Activated naive CD8-positive, alpha-beta T cell treated with anti-CD3 and anti-CD28 coated beads, Interleukin-2, amount 10 ng/mL, durations not matched to agents 7 days and 5 days (primary cell): ENCODE measurements at places on chromosomes 6 and 20. TPM values are rescaled to one million over a fixed set of nuclear protein-coding genes. Genes with fewer than 3 reads are reported as not detected.
A peak's percentile ranks its signal among the peaks of the same experiment; 100 is the strongest.

- H3K4me1 ChIP-seq: peaks cover 54% of the 10 kb centered on the region
- H3K36me3 ChIP-seq: peaks cover 31% of the 10 kb centered on the region
- no peaks in the 10 kb centered on the region for H3K27me3 ChIP-seq
- peak overlapping the region; percentile 92 for H3K27ac ChIP-seq
- no peak for DNase-seq
Measured at GRCh38 chr6:37029249-37029971, 24.0 kb downstream of the FGD2 start.

DNA sequence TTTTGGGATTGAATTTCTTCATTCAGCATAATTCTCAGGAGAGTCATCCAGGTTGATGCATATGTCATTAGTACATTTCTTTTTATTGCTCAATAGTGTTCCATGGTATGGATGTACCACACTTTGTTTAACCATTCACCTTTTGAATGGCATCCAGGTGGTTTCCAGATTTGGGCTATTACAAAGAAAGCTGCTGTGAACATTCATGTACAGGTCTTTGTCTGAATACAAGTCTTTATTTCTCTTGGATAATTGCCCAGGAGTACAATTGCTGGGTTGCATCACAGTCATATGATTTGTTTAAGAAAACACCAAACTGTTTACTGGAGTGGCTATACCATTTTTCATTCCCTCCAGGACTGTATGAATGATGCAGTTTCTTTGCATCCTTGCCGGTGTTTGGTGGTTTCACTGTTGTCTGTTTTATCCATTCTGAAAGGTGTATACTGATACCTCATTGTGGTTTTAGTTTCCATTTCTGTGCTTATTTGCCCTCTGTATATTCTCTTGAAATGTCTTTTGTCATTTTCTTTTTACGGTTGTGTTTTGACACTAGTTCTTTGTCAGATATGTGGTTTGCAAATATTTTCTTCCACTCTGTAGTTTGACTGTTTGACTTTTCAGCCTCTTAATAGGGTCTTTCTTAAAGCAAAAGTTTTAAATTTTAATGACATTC is 8.8 kb downstream of the CDKAL1 start:
- peaks cover 38% of the 10 kb centered on the region for H3K36me3 ChIP-seq
- peaks cover 43% of the 10 kb centered on the region for H3K4me1 ChIP-seq
- no peaks in the 10 kb centered on the region for H3K27me3 ChIP-seq
- H3K27ac ChIP-seq: peak overlapping the region; percentile 68
- DNase-seq: no peak

DNA sequence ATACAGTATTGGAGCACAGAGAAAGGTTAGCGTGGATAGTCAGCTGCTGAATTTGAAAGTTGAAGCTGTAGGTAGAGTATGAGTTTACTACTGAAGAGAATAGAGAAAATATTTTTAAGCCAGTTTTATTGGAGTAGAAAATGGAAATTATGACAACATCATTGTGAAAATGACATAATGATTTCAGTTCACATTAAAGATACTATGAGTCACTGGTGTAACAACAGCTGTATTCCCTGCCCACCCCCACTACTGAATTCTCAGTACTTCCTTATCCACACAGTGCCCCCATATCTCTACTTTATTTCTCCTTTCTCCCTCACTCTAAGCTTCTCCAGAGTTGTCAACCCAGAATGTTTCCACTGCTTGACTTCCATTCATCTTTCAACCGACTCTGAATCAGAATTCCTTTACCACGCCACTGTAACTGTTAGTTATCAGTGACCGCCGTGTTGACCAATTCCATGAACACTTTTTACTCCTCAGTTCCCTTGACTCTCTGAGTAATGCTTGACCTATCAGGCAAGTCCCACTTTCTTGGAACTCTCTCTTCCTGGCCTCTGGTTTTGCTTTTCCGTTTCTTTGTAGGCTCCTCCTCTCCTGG is 139.6 kb downstream of the AIG1 start:
- DNase-seq: no peak
- H3K36me3 ChIP-seq: peaks cover 5% of the 10 kb centered on the region
- H3K27me3 ChIP-seq: no peaks in the 10 kb centered on the region
- no peak overlapping the region for H3K4me3 ChIP-seq
- no peak overlapping the region for H3K27ac ChIP-seq

- H3K36me3 ChIP-seq: peaks cover 3% of the 10 kb centered on the region
- DNase-seq: peak; percentile 41
- H3K4me3 ChIP-seq: peak overlapping the region; percentile 85
- no peaks in the 10 kb centered on the region for H3K27me3 ChIP-seq
Measured at GRCh38 chr6:129748212-129748900, 38.4 kb upstream of the ARHGAP18 start.

DNA sequence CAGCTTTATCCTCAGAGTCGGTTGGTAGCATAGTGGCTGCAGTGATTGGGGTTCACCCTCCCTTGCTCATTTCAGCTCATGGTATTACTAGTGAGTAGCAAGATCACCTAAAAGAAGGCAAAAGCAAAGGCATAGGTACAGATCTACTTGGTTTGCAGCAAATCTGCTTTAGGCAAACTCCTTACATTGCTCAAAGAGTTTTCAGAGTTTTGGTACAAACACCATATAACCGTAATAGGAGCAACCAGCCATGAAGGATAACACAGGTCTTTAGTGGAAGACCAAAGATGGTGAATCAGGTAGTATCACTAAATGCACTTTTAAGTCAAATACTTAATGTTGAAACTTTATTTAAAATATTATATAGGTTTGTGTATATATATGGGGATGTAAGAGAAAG is 172.9 kb downstream of the ARID1B start:
- H3K4me3 ChIP-seq: no peak overlapping the region
- H3K27ac ChIP-seq: no peak overlapping the region
- no peaks in the 10 kb centered on the region for H3K27me3 ChIP-seq
- H3K36me3 ChIP-seq: no peaks in the 10 kb centered on the region
- no peak for DNase-seq
- H3K4me1 ChIP-seq: peaks cover 25% of the 10 kb centered on the region

- DNase-seq: no peak
- no peaks in the 10 kb centered on the region for H3K27me3 ChIP-seq
- H3K36me3 ChIP-seq: peaks cover 11% of the 10 kb centered on the region
- H3K4me1 ChIP-seq: no peaks in the 10 kb centered on the region
Measured at GRCh38 chr6:36375644-36376155, 11.8 kb downstream of the ETV7 start.

DNA sequence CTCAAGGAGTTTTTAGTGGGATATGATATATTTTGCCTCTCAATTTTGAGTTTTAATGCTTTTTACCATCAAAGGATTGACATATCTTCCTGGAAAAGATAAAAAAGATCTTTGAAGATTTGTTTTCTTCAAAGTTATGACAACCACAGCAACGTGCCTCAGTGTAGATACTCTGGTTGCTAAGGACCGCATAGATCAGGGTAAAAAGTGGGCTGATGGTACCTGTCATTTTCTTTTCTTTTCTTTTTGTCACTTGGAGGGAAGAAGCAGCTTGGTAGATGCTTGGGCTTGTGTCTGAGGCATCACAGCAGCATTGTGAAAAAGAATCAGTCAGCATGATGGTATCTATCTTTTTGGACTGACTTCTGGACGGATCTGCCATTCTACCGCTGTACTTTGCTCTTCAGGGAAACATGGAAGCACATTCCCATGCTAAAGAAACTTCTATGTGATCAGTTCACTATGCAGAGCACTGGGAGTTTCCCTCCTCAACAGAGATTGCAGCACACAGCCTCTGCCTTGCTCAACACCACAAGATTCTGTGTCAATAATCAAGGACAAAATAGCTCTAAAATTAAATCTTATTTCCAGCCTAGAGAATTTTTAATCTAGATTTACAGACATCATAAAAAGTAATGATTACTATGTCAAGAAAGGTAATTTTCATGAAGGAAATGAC is 54.8 kb upstream of the SGK1 start:
- H3K36me3 ChIP-seq: peaks cover 7% of the 10 kb centered on the region
- H3K4me3 ChIP-seq: no peak overlapping the region
- peaks cover 19% of the 10 kb centered on the region for H3K4me1 ChIP-seq
- no peaks in the 10 kb centered on the region for H3K27me3 ChIP-seq

GRCh38 chr20:43846516-43846905 is 68.1 kb upstream of the TOX2 start:
- DNase-seq: no peak
- no peaks in the 10 kb centered on the region for H3K36me3 ChIP-seq
- H3K27me3 ChIP-seq: peaks cover 7% of the 10 kb centered on the region
- peaks cover 22% of the 10 kb centered on the region for H3K4me1 ChIP-seq

GRCh38 chr6:41639809-41640371 is 1.6 kb downstream of the MDFI start:
- DNase-seq: no peak
- H3K27ac ChIP-seq: no peak overlapping the region
- no peaks in the 10 kb centered on the region for H3K36me3 ChIP-seq
- no peak overlapping the region for H3K4me3 ChIP-seq
- peaks cover 9% of the 10 kb centered on the region for H3K4me1 ChIP-seq

DNA sequence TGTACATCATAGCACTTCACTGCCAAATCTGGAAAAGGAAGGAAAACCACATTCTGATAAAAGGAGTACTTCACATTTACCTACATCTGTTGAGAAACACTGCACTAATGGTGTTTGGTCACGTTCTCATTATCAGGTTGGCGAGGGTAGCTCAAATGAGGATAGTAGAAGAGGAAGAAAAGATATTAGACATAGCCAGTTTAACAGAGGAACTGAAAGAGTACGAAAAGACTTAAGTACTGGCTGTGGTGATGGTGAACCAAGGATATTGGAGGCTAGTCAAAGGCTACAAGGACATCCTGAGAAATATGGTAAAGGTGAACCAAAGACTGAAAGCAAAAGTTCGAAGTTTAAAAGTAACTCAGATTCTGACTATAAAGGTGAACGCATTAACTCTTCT is 32.0 kb upstream of the GJA10 start:
- DNase-seq: no peak
- H3K27ac ChIP-seq: no peak overlapping the region
- H3K4me1 ChIP-seq: peaks cover 13% of the 10 kb centered on the region
- H3K27me3 ChIP-seq: no peaks in the 10 kb centered on the region
- peaks cover 69% of the 10 kb centered on the region for H3K36me3 ChIP-seq
- no peak overlapping the region for H3K4me3 ChIP-seq

DNA sequence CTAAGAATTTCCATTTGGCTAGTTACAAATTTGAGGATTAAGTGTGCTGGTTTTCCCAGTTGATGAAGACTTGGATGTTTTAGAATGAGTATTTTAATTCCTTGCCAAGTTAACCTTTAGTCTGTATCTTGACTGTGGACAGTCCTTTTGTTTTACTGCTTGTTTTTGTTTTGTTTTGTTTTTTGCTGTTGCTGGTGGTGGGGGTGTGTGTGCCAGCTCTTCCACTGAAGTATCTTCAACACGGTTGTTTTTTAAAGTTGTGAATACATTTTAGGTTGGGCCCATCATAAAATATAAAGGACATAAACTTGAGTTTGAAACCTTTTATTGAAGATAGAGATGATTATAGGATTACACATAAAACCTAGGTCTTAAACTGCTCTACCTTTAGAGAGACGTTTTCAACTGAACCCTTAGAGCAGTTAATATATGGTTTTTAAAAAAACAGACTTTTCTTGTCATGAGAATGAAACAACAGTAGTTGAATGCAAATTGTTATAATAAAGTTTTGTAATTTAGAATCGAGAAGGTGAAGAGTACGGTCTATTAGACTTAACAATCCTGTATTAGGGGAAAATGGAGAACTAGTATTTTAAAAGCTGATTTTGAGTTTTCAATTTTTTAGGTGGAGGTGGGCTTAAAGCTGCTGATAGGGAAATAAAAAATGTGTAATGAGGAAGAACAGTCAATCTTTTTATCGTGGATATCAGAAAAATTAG is 4.0 kb downstream of the QKI start:
- DNase-seq: no peak
- peaks cover 30% of the 10 kb centered on the region for H3K4me1 ChIP-seq
- H3K4me3 ChIP-seq: no peak overlapping the region

DNA sequence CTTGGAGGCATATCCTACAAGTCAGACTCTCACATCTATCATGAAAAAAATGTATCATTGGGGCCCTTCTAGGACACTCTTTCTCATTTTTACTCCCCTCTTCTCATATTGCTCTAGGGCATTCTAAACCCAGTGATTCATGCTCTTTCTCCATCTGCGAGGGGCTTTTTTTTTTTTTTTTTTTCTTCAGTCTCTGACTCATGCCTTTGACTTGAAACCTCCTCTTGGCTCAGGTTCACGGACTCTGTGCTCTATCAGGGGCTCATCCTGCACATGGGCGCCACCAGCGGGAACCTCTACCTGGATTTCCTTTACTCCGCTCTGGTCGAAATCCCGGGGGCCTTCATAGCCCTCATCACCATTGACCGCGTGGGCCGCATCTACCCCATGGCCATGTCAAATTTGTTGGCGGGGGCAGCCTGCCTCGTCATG is 17.8 kb downstream of the SLC22A1 start:
- H3K4me1 ChIP-seq: peaks cover 10% of the 10 kb centered on the region
- peaks cover 2% of the 10 kb centered on the region for H3K27me3 ChIP-seq
- H3K36me3 ChIP-seq: no peaks in the 10 kb centered on the region
- no peak for DNase-seq
- no peak overlapping the region for H3K27ac ChIP-seq
- H3K4me3 ChIP-seq: no peak overlapping the region

DNA sequence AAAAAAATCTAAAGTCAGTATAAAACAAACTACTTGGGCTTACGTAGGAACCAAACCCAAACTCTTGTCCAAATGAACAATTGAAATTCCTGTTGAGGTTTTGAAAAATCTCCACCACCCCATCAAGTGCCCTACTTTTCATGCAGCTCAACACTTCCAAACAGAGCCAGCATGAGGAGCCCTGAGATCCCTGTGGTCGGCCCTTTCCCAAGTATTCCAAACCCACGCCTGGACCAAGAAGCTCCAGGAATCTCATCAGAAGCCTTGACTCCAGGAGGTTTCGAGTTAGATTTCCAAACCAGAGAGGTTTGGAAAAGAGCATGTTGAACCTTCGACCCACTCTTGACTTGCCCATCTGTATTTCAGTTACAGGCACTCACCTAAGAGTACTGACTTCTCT is 179.3 kb downstream of the MTFR2 start:
- H3K27me3 ChIP-seq: peaks cover 9% of the 10 kb centered on the region
- no peaks in the 10 kb centered on the region for H3K4me1 ChIP-seq
- H3K36me3 ChIP-seq: no peaks in the 10 kb centered on the region
- no peak overlapping the region for H3K27ac ChIP-seq
- DNase-seq: no peak

DNA sequence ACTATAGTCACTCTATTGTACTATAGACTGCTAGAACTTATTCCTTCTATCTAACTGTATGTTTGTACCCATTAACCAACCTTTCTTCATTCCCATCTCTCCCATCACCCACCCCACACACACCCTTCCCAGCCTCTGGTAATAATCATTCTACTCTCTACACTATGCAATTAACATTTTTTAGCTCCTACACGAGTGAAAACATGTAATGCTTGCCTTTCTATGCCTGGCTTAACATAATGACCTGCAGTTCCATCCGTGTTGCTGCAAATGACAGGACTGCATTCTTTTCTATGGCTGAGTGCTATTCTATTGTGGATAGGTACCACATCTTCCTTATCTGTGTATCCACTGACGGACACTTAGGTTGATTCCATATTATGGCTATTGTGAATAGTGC is 95.5 kb downstream of the ALDH8A1 start:
- peaks cover 14% of the 10 kb centered on the region for H3K27me3 ChIP-seq
- H3K27ac ChIP-seq: no peak overlapping the region
- H3K4me1 ChIP-seq: no peaks in the 10 kb centered on the region
- no peak for DNase-seq

The SLC22A1 gene
- 1.8 TPM for total RNA-seq

The TSHZ2 gene
- 0.44 TPM for total RNA-seq

The ITCH gene
- total RNA-seq: 59.7 TPM

The USP49 gene
- 5.8 TPM for total RNA-seq

The TSPO2 gene
- not detected for total RNA-seq

The PSORS1C2 gene
- total RNA-seq: not detected

The SLC17A1 gene
- total RNA-seq: not detected

The C20orf144 gene
- 0.39 TPM for total RNA-seq

The HACE1 gene
- 20.5 TPM for total RNA-seq
